Fibroblast of skin of right biceps (primary cell): ENCODE measurements at places on chromosomes 12 and 14.
A peak's percentile ranks its signal among the peaks of the same experiment; 100 is the strongest.

DNA sequence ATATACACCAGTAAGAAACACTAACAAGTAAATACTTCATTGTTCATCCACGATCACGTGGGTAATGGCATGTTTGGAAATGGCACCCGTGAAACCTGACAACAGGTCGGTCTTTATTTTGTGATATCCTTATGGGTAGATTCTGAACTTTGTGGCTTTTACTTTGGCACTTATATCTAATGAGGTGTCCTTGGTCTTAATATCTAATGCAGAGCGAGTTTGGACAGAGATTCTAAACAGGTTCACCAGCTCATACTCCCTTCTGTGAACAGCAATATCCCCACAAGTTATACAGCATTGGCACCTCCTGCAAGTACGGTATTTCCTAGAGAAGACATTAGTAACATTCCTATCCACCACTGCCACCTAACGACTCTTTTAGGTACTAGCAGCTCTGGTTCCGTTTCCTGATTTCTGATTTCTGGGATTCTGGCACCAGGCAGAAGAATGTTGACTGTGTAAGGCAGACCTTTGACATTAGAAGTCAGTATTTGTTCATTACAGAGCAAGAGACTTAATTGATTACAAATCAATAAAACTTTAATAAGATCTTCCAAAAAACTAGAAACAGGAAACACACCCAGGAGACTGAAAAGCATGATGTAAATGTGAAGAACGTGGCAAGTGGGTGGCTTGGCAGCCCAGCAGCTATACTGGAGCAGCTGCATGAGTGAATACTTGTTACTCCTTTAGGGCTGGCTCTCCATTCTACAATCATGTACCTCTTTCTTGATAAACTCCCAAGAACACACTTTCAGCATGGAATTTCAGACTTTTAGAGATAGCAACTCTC lies 2.5 kb downstream of the ANG start:
- DNase-seq = peak; percentile 64

GRCh38 chr12:3137814-3138445 lies 60.8 kb downstream of the TSPAN9 start:
- DNase-seq = no peak

GRCh38 chr12:18805516-18806248 lies 67.8 kb downstream of the CAPZA3 start:
- DNase-seq = no peak

DNA sequence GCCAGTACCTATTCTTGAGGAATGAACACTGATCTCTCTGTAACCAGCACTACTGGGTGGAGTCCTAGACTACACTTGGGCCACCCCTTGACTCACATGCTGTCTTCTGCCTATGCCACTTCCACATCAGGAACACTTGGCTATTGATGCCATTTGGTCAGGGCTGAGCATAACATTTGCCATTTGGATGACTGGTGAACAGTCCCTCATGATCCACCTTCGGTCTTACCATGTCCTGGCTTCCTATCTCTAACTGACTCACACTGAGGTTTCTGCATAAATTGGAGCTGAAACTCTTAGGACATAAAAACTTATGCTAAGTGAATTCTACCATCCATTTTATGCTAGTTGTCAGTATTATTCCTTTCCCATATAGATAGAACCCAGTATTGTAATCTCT lies 91.7 kb upstream of the PELI2 start:
- DNase-seq = no peak

- DNase-seq = no peak
Observed at GRCh38 chr12:110012659-110013058, 13.4 kb downstream of the ANKRD13A start.

GRCh38 chr12:62761658-62762057 lies 173.3 kb downstream of the PPM1H start:
- peak; percentile 78 for DNase-seq

GRCh38 chr12:98198261-98198982 lies 317.0 kb upstream of the TMPO start:
- DNase-seq = no peak

GRCh38 chr12:15200641-15201040 lies 20.6 kb downstream of the RERG start:
- DNase-seq = peak; percentile 43

GRCh38 chr14:29906256-29906870 lies 21.3 kb downstream of the PRKD1 start:
- peak; percentile 50 for DNase-seq

DNA sequence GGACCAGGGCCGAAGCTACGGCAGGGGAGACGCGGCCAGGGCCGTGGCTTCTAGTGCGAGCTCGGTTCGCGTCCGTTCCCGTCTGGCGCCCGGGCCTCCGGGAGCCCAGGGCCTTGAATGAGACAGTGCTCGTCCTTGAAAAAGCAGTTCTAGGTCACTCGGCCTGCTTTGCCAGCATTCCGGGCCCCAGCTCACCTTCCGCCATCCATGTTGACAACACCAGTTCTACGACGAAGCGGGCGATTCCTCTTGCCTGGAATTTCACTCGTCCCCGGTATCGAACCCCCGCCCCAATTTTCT lies 4.5 kb downstream of the OR10AD1 start:
- DNase-seq = no peak

DNA sequence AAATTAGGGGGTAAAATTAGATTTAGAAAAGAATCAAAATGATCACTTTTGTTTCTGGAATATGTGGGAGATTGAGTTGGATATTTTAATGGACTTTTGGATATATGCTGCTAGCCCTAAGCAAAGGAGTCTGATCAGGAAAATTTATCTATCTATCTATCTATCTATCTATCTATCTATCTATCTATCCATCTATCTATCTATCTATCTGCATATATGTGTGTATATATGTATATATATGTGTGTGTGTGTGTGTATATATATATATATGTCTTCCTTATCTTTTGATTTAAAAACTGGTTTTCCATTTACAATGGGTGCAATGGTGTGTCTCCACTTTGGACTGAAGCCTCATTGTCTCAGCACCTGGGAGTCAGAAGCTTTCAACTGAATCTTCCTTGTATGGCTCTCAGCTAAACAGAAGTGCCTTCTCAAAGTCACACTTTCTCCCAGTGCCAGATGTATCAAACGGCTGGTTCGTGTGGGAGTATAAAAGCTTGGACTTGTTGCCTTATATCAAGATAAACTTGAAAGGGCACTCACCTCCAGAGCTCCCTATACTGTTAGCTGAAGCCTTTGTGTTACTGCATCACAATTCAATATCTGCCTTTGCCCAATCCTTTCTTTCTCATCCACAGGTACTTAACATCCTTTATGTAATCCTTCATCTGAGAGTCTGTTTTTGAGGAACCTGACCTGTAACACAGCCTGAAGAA lies 31.6 kb upstream of the CD69 start:
- DNase-seq = no peak

DNA sequence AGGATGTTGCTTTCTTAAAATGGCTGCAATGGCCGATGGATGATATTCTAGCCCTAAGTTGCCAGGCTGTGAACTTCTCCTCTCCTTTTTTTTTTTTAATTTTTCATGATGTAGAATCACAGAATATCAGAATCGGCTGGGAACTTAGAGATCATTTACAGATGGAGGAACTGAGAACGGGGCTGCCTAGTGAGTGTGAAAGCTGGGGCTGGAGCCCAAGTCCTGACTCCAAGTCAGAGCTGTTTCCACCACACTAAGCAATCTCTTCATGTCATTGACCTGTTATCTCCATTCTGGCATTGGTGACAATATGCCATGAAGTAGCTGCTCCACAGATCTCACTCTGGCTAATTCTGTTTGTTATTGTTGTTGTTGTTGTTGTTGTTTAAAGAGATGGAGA lies 121.7 kb downstream of the SLC38A1 start:
- no peak for DNase-seq

DNA sequence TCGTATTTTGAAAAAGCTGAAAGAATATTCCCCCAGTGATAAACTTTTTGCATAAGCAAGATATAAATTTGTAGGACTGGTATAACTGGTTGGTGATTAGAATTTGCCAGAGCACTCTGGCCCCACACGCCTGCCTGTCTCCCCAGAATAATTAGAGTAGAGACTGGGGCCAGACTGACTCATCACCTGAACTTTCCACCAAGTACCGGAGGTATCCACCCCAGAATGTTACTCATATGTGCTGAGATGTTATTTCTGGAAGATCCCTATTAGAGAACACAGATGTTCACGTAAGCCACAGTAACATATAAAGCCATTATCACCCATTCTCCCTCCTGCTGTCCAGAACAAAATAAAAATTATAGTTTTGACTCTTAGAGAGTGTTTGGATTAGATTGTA lies 49.5 kb upstream of the PIWIL1 start:
- peak; percentile 22 for DNase-seq
